Cardiac fibroblast (primary cell): ENCODE measurements at places on chromosomes 5 and 9.
A peak's percentile ranks its signal among the peaks of the same experiment; 100 is the strongest.

DNA sequence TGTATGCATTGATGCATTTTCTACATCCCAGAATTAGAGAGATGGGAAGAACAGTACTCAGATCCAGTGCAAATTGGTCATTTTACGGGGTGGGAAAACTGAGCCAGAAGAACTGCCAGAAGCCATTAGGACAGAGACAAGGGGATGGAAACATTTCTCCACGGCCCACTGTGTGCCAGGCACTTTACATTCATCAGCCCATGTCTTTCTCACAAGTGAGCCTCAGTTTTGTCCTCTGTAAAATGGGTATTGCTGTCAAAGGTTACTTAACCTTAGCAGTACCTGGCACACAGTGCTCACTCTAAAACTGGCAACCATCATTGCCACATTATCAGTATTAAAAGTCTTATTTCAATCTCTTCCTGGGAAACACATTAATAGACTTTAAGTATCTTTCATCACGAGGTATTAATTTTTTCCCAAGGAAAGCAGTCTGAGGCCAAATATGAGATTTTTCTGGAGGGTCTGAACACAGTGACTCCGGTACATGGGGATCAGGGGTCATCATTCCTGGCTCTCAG, 5.2 kb downstream of the DUSP1 start:
- DNase-seq = peak; percentile 89

- DNase-seq = peak; percentile 32
Observed at GRCh38 chr9:116030517-116030916, 123.1 kb upstream of the PAPPA start.

- DNase-seq = peak; percentile 79
Observed at GRCh38 chr9:133845440-133845839, 107.3 kb upstream of the SARDH start.

GRCh38 chr5:173825215-173825865, 62.8 kb upstream of the CPEB4 start:
- DNase-seq = peak; percentile 61
